ENCODE measurements at places on chromosomes 3 and 15. TPM values are rescaled to one million over a fixed set of nuclear protein-coding genes. Genes with fewer than 3 reads are reported as not detected.
A peak's percentile ranks its signal among the peaks of the same experiment; 100 is the strongest.

The LIPH gene
- polyA plus RNA-seq = 8.5 TPM

DNA sequence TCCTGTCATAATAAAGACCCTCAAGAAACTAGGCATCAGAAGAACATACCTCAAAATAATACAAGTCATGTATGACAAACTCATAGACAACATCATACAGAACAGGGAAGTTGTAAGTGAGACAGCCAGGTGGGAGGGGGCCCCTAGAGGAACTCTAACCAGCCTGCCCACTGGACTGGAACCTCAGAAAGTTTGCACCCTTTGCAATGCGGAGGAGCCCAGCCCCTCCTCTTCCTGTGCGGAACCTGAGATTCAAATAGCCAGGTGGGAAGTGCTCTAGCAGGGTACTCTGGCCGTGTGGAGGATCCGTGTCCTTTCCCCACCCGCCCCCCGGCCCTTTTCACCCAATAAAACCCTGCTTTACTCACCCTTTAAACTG is 387.0 kb upstream of the CBLB start:
- H3K27ac ChIP-seq = no peak overlapping the region
- H3K4me1 ChIP-seq = no peaks in the 10 kb centered on the region
- peak; percentile 7 for DNase-seq
- H3K36me3 ChIP-seq = no peaks in the 10 kb centered on the region
- H3K4me3 ChIP-seq = no peak overlapping the region

DNA sequence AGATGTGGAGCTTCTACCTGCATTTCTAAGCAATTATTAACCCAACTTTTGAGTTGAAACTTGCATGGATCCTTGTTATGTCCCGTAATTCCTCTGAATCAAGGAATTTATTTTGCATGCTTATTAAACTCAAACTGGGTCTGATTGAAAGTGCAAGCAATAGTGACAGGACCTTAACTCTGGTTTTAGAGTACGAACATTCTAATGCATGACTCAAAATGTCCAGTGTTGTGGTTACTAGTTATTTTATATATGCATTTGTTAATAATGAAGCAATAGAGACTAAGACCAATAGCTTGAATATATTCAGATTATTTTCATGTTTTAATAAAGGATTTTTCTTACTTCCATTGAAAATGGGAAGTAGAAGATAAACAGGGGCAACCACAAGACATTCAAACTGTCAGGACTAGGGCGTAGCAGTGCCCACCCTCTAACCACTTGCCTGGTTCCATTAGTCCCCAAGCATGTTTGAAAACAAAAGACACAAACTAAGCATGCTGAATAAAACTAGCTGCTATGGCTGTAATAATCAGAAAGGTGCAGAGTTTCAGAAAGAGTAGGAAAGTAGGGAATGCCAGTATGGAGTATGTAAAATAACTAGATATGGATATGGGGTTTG is 28.1 kb downstream of the OIP5 start:
- DNase-seq = no peak
- H3K4me1 ChIP-seq = no peaks in the 10 kb centered on the region
- H3K36me3 ChIP-seq = peaks cover 9% of the 10 kb centered on the region
- H3K27me3 ChIP-seq = no peaks in the 10 kb centered on the region
- H3K4me3 ChIP-seq = no peak overlapping the region

DNA sequence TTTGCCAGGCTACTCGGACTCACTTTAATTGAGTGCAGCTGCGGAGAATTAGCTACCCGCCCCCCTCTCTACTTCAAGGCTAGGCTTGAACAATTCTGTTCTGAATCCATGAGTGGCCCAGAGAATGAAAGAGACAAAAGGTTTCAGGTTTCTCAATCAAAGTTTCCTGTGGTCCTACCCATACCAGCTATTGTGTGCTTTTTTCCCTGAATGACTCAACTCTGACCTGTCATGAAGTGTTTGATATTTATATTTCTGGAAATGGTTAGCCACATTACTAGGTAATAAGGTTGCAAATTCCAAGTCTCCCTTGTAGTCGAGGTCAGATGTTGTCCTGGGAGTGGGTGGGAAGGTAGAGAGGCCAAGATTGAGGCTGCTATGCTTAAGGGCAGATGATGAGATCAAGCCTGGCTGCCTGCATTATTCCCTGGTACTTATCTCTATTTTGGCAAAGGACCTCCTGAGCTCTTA is 392.7 kb upstream of the TBL1XR1 start:
- no peaks in the 10 kb centered on the region for H3K27me3 ChIP-seq
- H3K27ac ChIP-seq = no peak overlapping the region
- H3K36me3 ChIP-seq = no peaks in the 10 kb centered on the region
- no peak overlapping the region for H3K4me3 ChIP-seq

- H3K36me3 ChIP-seq = no peaks in the 10 kb centered on the region
- no peaks in the 10 kb centered on the region for H3K27me3 ChIP-seq
- no peak overlapping the region for H3K27ac ChIP-seq
- no peak overlapping the region for H3K4me3 ChIP-seq
- peaks cover 19% of the 10 kb centered on the region for H3K4me1 ChIP-seq
These were observed 92.4 kb downstream of the ABI3BP start for GRCh38 chr3:100900671-100901335.

DNA sequence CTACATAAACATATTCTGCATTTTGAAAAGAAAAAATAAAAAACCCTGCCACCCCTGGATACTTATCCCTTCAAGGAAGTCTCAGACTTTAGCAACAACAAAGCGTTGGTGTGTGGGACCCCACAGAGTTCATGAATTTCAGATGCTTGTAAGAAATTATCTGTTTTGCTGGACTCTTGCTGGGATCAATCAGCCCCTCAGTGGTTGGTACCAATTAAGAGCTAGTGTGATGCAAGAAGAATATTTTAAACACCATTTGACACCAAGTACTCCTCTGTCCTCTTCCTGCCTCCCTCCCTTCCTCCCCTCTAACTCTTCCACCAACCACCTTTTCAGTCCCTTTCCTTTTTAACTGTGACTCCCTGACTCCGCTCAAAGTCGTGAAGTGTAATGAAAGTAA is 51.5 kb downstream of the SST start:
- no peak overlapping the region for H3K4me3 ChIP-seq
- no peak for DNase-seq
- H3K36me3 ChIP-seq = no peaks in the 10 kb centered on the region
- no peaks in the 10 kb centered on the region for H3K27me3 ChIP-seq
- no peaks in the 10 kb centered on the region for H3K4me1 ChIP-seq
- no peak overlapping the region for H3K27ac ChIP-seq

- no peak overlapping the region for H3K27ac ChIP-seq
- H3K4me1 ChIP-seq = peaks cover 9% of the 10 kb centered on the region
- no peaks in the 10 kb centered on the region for H3K36me3 ChIP-seq
These were observed 20.1 kb upstream of the BCL6 start for GRCh38 chr3:187765342-187765741.

- H3K4me1 ChIP-seq = peaks cover 37% of the 10 kb centered on the region
- H3K36me3 ChIP-seq = no peaks in the 10 kb centered on the region
- no peaks in the 10 kb centered on the region for H3K27me3 ChIP-seq
These were observed 161.9 kb downstream of the FNDC3B start for GRCh38 chr3:172201136-172201869.

DNA sequence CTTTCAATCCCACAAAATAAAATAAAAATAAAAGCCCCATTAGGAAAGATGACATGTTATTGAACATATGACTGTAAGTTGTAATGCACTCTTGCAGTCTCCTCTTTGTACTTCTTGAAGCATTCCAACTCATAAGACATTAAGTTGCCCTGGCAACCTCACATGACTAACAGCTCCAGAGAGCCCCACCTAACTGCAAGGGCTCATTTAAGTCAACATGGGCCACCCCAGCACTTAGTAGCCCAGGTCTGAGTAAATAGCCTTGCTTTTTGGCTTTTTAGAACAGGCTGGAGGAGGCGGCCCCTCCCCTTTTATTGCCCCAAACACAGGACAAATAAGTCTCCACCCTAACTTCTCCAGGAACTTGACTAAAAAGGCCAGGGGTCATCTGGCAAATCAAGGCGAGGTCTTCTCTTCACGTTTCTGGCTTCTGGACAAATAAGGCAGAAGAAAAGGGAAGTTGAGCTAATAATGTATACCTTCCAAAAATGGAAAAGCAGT is 135.1 kb downstream of the TMCO5A start:
- no peaks in the 10 kb centered on the region for H3K27me3 ChIP-seq
- H3K4me3 ChIP-seq = peak overlapping the region; percentile 13
- peaks cover 39% of the 10 kb centered on the region for H3K4me1 ChIP-seq

- no peak overlapping the region for H3K27ac ChIP-seq
- no peaks in the 10 kb centered on the region for H3K27me3 ChIP-seq
- no peaks in the 10 kb centered on the region for H3K4me1 ChIP-seq
- DNase-seq = no peak
- no peaks in the 10 kb centered on the region for H3K36me3 ChIP-seq
These were observed 310.9 kb downstream of the BCHE start for GRCh38 chr3:165526367-165526766.

The WWTR1 gene
- polyA plus RNA-seq = 51.1 TPM

- no peak overlapping the region for H3K4me3 ChIP-seq
- H3K36me3 ChIP-seq = no peaks in the 10 kb centered on the region
- H3K4me1 ChIP-seq = no peaks in the 10 kb centered on the region
- H3K27ac ChIP-seq = no peak overlapping the region
- DNase-seq = no peak
These were observed 78.6 kb downstream of the MYLK start for GRCh38 chr3:123805504-123805903.

GRCh38 chr3:4855676-4856075 is 123.6 kb upstream of the BHLHE40 start:
- no peak overlapping the region for H3K4me3 ChIP-seq
- no peaks in the 10 kb centered on the region for H3K27me3 ChIP-seq
- H3K36me3 ChIP-seq = no peaks in the 10 kb centered on the region
- H3K4me1 ChIP-seq = no peaks in the 10 kb centered on the region
- no peak for DNase-seq

GRCh38 chr3:45964139-45964538 is 20.9 kb downstream of the CXCR6 start:
- peaks cover 100% of the 10 kb centered on the region for H3K36me3 ChIP-seq
- H3K4me3 ChIP-seq = no peak overlapping the region
- no peaks in the 10 kb centered on the region for H3K27me3 ChIP-seq

The TWF2 gene
- 37.5 TPM for polyA plus RNA-seq

The TEX9 gene
- 3.8 TPM for polyA plus RNA-seq

The PAK2 gene
- polyA plus RNA-seq = 17.6 TPM

The TMEM212 gene
- polyA plus RNA-seq = not detected

- H3K36me3 ChIP-seq = no peaks in the 10 kb centered on the region
- no peak for DNase-seq
- H3K27ac ChIP-seq = no peak overlapping the region
- H3K27me3 ChIP-seq = no peaks in the 10 kb centered on the region
- no peak overlapping the region for H3K4me3 ChIP-seq
- H3K4me1 ChIP-seq = no peaks in the 10 kb centered on the region
These were observed 122.7 kb downstream of the CHCHD6 start for GRCh38 chr3:126826693-126827092.

DNA sequence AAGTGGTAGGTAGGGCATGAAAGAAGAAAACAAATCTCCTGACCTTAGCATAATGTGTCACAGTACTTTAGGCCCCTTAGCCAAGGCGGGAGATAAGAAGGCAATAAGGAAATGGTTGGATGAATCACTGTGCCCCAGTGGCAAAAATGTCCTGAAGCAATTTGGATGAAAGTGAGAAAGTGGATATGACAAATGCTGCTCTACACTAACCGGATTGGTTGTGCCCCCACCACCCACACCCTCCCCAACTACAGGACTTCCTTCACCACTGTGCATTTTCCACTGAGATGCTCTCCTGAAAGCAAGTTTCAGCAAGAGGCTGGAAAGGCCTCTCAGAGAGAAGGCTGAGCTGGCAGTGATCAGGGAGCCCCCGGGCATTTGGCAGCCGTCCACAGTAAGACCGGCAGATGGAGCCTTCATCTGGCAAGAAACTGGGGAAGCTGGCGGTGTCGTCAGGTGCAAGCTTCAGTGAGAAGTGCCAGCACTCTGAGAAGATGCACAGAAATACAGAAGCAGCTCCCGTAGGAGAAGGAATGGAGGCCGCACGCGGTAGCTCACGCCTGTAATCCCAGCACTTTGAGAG is 63.8 kb downstream of the ATP1B3 start:
- no peaks in the 10 kb centered on the region for H3K27me3 ChIP-seq
- no peak for DNase-seq
- no peaks in the 10 kb centered on the region for H3K36me3 ChIP-seq
- H3K4me3 ChIP-seq = no peak overlapping the region

DNA sequence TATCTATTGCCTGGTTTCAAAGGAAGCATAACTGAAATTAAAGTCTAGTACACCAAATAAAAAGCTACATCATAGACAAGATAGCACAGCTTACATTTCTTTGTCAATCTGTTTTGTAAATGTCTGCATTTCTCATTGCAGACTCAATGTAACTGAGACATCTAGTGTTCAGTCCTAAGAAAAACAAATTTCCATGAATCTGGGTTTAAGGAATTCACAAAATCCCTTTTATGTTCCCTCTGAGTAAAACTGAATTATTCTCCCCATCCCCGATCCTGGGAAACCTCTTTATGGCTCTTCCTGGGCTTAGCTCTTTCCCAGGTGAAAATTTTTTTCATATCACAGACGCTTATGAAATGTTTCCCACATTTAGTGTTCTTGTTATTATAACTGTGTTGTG is 21.6 kb upstream of the RASA2 start:
- DNase-seq = no peak
- no peaks in the 10 kb centered on the region for H3K36me3 ChIP-seq
- H3K27ac ChIP-seq = no peak overlapping the region
- peaks cover 2% of the 10 kb centered on the region for H3K4me1 ChIP-seq
- no peaks in the 10 kb centered on the region for H3K27me3 ChIP-seq
- H3K4me3 ChIP-seq = no peak overlapping the region

- no peak overlapping the region for H3K4me3 ChIP-seq
- no peak overlapping the region for H3K27ac ChIP-seq
- H3K27me3 ChIP-seq = no peaks in the 10 kb centered on the region
- no peaks in the 10 kb centered on the region for H3K4me1 ChIP-seq
These were observed 404.6 kb downstream of the SI start for GRCh38 chr3:164673738-164674137.

The SNX1 gene
- polyA plus RNA-seq = 38.8 TPM

GRCh38 chr3:117435506-117435905 is 725.9 kb downstream of the TUSC7 start:
- DNase-seq = no peak
- no peaks in the 10 kb centered on the region for H3K36me3 ChIP-seq
- H3K27me3 ChIP-seq = no peaks in the 10 kb centered on the region
- H3K4me3 ChIP-seq = no peak overlapping the region

The SLC15A2 gene
- polyA plus RNA-seq = not detected

The LRRN1 gene
- polyA plus RNA-seq = 2.1 TPM

GRCh38 chr3:53594276-53594675 is 99.9 kb downstream of the CACNA1D start:
- H3K27ac ChIP-seq = no peak overlapping the region
- no peaks in the 10 kb centered on the region for H3K4me1 ChIP-seq
- no peak for DNase-seq
- H3K4me3 ChIP-seq = no peak overlapping the region
- H3K36me3 ChIP-seq = no peaks in the 10 kb centered on the region

GRCh38 chr3:179149406-179149867 is 1.3 kb downstream of the PIK3CA start:
- H3K36me3 ChIP-seq = no peaks in the 10 kb centered on the region
- H3K27me3 ChIP-seq = no peaks in the 10 kb centered on the region
- DNase-seq = peak; percentile 67
- H3K4me3 ChIP-seq = peak overlapping the region; percentile 96
- H3K4me1 ChIP-seq = peaks cover 40% of the 10 kb centered on the region
- H3K27ac ChIP-seq = peak overlapping the region; percentile 98

The RARB gene
- polyA plus RNA-seq = 2.1 TPM
